HEK293T (cell line): ENCODE measurements at places on chromosomes 1 and 21.
A peak's percentile ranks its signal among the peaks of the same experiment; 100 is the strongest.

DNA sequence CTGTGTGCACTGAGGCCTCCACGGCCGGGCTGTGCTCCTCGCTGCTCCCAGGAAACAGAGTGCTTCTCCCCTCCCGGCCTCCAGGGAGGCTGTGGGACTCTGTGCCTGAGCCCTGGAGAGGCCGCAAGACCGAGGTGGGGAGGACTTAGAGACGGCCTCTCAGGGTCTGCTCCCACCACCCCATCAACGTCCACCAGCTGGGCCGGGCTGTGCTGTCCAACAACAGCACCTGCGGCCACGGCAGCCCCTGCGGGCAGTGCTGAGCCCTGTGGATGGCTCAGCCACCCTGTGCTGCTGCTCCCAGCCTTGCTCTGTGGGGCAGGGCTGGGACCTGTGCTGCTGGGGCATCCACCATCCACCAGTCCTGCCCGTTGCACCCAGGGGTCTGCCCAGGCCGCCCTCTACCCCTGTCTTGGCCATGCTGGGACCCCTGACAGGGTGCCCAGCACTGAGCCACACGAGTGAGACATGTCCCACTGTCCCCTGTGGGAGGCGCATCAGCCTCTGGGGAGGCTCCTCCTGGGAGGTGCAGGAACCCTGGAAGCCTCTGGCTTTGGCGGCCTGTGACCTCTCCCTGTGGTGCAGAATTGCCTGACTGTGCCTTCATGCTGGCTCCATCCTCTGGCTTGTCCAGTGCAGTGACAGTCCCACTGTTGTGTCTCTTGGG lies 31.2 kb upstream of the LRRC3 start:
- no peak for DNase-seq

DNA sequence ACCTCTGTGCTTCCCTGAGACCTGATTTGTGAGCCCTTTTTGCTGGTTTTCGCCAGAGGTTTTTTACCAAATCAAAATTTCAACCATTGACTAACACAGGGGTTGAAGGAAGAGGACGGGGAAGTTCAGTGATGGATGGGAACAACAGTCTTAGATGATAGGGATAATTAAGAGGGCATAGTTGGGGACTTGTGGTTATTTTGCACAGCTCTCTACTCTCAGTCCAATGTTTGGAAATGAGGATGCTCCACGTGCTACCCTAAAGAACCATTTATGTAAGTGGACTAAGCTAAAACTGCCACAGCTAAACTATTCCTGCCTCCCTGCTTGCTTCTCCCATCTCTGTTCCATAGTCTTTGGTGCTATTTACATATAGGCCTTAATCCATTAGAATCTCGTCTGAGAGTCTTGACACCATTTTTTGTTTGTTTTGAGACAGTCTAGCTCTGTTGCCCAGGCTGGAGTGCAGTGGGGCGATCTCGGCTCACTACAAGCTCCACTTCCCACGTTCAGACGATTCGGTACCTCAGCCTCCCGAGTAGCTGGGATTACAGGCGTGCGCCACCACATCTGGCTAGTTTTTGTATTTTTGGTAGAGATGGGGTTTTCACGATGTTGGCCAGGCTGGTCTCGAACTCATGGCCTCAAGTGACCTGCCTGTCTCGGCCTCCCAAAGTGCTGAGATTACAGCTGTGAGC lies 684 bp upstream of the MCL1 start:
- DNase-seq = no peak

- no peak for DNase-seq
Measured at GRCh38 chr21:14979264-14979663, 85.5 kb downstream of the NRIP1 start.

DNA sequence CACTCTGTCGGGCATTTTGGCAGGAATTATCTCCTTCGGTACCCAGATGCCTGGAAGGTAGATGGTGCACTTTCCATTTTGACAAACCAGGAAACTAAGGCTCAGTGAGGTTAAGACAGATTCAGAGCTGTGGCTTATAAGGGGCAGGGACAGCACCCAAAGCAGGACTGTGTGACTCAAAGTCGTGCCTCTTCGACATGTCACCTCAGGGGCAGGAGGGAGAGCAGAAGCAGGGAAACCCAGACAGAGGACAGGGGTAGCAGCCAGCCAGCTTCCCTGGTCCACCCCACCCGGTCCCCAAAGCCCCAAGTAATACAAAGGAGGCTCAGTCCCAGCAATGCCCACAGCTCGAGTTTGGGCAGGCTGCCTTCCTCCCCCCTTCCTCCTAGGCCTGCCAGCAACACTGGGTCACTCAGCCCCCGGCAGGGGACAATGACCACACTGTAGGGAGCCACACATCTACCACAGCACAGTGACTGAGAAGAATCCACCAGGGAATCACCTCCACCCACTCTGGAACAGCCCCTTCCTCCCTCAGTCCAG lies 2.5 kb downstream of the RHOC start:
- no peak for DNase-seq

- no peak for DNase-seq
Measured at GRCh38 chr1:119226321-119226720, 85.9 kb upstream of the WARS2 start.

DNA sequence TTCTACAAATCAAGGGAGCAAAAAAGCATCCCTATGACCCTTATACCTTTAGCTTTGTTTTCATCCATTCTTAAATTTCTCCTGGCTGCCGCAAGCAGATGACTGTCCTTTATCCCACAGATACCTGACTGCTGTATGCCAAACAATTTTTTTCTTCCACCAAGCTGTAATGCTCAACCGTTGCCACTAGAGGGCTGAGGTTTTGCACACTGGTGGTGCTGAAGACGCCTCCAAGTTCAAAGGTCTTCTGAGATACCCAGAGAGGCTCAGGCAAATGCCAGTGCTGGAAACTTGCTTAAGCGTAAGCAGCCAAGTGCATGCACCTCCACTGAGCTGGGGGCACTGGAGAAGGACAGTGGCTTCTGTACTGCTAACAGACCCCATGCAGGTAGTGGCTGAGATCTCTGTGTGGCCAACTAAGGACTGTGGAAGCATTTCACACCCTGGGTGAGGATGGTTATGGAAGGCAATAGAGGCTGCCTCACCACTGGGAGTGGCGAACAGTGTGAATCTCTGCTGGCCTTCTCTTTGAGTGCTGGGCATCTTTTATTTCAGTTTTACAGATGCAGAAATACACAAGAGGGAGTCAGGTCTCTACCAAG lies 28.5 kb downstream of the CNIH3 start:
- peak; percentile 83 for DNase-seq

DNA sequence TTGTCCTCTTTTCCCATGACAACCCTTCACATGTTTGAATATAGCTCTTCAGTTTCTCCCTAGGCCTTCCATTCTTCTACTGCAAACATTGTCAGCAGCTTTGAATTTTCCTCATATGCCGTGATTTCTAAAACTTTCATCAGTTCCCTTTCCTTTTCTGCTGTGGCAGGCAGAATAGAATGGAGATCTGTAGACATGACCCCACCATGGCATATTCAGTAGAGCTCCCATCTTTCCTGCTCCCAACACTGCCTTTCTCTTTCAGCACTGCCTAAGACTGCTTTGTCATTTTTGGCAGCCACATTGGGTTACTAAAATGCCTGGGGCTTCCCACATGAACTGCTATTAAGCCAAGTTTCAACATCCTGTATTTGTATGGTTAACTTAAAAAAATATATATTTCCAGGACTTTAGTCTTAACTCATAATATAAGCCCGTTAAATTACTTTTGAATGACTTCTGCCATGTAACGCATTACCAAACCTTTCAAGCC lies 60.9 kb downstream of the TBX19 start:
- DNase-seq = no peak

DNA sequence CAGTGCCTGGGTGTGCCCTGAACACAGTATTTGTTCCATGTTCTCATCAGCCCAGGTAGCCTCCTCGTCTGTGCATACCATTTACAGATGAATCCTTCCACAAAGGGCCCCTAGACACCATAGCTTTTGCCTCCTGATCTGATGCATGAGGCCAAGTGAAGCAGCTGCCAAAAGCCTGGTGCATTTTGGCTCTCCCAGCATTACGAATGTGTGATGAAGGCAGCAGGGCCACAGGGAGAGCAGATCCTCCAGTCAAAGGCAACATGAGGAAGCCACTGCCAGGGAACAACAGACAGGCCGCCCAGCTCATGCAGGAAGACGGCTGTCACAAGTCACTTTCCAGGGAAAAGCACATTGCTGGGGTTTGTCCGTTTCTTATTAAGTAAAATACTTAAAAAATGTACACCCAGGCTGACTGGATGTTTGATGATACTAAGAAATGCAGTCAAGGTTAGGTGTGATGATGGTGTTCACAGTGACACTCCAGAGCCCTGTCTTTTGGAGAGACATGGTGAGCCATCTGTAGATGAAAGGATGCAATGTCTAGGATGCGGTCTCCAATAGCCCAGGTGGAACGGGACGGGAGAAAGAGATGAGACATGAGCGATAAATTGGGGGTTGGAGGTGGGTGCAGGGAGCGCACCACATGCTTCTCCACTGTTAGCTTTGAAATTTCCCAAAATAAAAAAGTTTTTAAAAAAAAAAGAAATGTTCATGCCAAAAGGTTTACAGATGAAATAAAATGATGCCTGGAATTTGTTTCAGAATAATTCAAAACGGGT lies 48.7 kb downstream of the NPHP4 start:
- DNase-seq = no peak

DNA sequence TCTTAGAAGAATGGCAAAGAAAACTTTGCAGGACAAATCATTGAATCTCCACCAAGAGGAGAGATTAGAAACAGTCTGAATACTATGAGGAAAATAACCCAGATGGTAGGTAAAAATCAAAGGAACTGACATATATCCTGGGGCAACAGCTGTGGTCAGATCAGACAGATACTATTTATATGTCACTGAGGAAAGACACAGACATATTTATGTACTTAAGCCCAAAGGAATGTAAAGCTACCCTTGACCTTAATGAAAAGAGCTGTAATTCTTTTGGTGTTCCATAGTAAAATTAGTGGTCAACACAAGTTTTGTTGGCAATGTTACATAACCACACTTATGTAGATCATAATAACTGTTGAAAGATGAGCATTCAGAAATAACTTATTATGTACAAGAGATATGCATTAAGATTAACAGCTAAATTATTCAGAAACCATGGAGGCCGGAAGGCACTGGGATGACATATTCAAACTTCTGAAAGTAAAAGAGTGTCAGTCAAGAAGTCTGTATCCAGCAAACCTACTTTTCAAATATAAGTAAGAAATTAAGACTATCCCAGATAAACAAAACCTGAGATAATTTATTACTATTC lies 166.1 kb upstream of the SAMSN1 start:
- no peak for DNase-seq
